Left hindlimb (tissue), 1 donor: ENCODE measurements at places on chromosomes 4 and X.

DNA sequence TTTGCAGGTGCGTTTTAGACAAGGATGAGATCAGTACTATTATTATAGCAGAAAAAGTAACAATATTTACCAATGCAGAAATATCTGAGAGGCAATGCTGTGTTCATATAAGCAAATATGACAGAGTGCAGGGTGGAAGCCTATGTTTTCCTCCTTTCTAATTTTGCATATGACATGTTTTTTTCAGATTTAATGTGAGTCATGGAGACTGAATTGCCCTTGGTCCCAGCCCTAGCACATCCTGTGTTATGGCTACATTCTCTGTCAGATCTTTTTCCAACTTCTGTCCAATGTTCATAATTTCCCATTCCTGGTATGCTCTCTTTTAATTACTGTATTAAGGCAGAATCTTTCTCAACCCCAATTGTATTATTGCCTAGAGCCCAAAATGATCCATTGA is 165.6 kb downstream of the SLC7A11 start:
- no peak for DNase-seq

DNA sequence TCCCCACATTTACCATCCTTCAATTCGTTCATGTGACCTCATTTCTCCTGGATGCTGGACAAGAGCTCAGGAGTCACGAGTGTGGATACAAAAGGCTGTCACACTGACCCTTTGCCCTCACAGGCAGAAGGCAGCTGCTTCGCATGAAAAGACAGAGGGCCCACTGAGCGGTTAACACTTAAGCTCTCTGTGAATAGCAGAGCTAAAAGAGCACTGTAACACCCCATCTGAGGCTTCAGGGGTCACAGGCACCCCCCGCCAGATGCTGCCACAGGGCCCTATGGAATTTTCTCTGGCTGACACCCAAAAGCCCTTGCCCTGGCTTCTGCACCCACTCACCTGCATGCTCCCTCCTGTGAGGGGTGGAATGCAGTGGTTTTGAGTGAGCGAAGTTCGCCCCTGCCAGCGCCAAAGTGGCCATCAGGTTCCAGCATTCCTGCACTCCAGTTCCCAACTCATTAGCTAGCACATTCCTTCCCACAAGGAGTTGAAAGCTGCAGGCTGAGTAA is 360.9 kb downstream of the PPP3CA start:
- no peak for DNase-seq

GRCh38 chrX:70030301-70030767 is 19.4 kb downstream of the AWAT2 start:
- peak; percentile 55 for DNase-seq

- no peak for DNase-seq
These were observed 4.4 kb downstream of the RBPJ start for GRCh38 chr4:26325191-26325590.

DNA sequence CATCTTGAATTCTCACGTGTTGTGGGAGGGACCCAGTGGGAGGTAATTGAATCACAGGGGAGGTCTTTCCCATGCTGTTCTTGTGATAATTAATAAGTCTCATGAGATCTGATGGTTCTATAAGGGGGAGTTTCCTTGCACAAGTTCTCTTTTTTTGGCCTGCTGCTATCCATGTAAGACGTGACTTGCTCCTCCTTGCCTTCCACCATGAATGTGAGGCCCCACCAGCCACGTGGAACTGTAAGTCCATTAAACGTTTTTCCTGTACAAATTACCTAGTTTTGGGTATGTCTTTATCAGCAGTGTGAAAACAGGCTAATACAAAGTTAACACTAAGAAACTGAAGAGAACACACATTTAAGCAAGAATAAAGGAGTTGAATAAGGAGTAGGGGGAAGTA is 16.0 kb downstream of the TBCK start:
- DNase-seq, result no peak

GRCh38 chrX:115958687-115959359 is 211.7 kb upstream of the AGTR2 start:
- no peak for DNase-seq

GRCh38 chr4:120923207-120923522 is 639 bp upstream of the PRDM5 start:
- no peak for DNase-seq

GRCh38 chr4:176622251-176622948 is 170.3 kb downstream of the VEGFC start:
- no peak for DNase-seq

DNA sequence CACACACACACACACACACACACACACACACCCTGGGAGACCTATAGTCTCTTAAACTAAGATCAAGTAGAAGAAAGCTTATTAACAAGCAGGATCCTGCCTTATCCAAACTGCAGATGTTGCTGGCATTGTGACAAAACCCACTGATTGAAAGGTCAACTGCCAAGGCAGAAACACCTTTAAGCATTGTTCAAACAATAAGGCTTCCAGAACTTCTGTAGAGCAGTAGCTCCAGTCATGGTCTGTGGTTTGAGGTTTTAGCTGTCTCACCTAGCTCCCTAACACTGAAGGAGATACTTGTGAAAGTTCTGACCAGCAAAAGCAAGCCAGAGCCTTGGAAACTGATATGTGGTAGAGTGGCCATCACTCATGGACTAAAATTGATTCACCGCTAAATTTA is 59.8 kb downstream of the PTCHD1 start:
- no peak for DNase-seq

GRCh38 chr4:20430259-20430941 is 178.7 kb downstream of the SLIT2 start:
- DNase-seq, result no peak

DNA sequence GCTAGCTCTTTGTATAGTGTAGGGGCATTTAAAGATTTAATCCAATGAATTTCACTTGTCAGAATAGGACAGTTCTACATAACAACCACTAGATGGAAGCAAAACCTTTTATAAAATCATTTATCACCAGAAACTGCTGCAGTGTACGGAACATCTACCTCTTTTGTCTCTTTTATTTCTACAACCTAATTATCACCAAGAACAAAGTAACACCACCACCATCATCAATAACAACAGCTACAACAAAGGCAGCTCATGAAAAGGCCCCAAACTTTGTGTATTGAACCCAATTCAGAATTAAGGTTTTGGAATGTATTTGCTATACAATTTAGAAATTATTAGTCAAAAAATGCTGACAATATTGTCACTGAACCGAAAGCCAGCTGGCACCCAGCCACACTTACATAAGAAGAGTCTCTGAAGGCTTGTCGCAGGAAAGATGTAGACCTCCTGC is 260.9 kb upstream of the RPS6KA3 start:
- DNase-seq, result no peak

DNA sequence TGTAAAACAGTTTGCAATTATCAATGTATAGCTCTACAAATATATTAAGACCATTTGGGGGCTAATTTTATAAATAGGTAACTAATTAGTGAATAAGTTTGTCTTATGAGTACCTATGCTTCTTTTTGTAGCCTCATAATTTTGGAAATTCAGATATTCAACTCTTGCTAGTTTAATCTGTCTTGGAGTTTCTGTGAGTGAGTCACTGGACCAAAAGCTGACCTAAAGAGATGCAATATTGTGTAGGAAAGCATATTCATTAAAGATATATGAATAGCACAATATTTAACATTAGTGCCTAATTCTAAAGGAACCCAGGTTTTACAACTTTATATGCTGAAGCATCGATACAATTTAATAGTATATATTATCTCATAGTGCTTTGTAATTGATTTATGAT is 161.3 kb upstream of the PCDH18 start:
- DNase-seq, result no peak

GRCh38 chr4:155889031-155889793 is 14.3 kb upstream of the TDO2 start:
- DNase-seq, result no peak

- DNase-seq, result no peak
These were observed 41.3 kb upstream of the ASMTL start for GRCh38 chrX:1493877-1494510.

- DNase-seq, result peak; percentile 96
These were observed at the start of the genes ABCE1 and ANAPC10 for GRCh38 chr4:145097821-145098674. Gene ABCE1 (plus strand): TSS chr4:145098311. CDS start chr4:145104413, 6,102 bp downstream. Gene ANAPC10 (minus strand): TSS chr4:145098196. CDS start chr4:145096099, 2,097 bp downstream.

DNA sequence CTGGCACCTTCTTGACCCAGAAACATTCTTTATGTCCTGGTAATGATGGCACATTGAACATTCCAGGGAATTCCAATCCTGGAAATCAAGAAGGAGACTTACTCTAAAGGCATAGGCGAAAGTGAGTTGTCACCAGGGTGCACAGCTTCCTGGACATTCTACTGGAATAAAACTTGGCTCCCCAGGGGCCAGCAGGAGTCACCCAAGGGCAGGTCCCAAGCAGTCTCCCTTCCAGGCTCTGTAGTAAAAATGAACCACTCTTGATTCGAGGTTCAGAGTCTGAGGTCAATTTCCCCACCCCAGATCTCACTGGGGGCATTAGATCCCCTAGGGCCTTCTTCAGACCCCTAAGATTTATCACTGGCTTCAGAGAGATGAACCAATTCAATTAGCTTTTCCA is 338.7 kb upstream of the GATB start:
- DNase-seq, result no peak

- peak; percentile 14 for DNase-seq
These were observed 31.5 kb upstream of the CPLX1 start for GRCh38 chr4:857461-857860.

DNA sequence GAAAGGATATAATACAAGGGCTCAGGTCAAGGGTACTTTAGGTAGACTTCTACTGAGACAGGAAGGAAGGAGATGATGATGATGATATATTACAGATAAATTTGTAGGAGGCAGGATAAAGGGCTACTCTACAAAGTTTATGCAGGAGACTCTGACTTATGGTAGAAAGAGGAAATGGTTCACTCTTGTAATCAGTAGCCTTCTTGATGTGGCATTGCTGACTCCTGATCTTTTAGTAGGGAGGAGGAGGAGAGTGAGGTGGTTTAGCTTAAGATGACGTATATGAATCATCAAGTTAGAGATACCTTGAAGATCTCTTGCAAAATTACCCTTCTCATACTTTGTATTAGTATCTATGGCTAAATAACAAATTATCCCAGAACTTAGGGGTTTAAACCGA is 4.7 kb downstream of the BLTP1 start:
- DNase-seq, result no peak

GRCh38 chrX:2823795-2824386 is 4.8 kb upstream of the GYG2 start:
- no peak for DNase-seq

DNA sequence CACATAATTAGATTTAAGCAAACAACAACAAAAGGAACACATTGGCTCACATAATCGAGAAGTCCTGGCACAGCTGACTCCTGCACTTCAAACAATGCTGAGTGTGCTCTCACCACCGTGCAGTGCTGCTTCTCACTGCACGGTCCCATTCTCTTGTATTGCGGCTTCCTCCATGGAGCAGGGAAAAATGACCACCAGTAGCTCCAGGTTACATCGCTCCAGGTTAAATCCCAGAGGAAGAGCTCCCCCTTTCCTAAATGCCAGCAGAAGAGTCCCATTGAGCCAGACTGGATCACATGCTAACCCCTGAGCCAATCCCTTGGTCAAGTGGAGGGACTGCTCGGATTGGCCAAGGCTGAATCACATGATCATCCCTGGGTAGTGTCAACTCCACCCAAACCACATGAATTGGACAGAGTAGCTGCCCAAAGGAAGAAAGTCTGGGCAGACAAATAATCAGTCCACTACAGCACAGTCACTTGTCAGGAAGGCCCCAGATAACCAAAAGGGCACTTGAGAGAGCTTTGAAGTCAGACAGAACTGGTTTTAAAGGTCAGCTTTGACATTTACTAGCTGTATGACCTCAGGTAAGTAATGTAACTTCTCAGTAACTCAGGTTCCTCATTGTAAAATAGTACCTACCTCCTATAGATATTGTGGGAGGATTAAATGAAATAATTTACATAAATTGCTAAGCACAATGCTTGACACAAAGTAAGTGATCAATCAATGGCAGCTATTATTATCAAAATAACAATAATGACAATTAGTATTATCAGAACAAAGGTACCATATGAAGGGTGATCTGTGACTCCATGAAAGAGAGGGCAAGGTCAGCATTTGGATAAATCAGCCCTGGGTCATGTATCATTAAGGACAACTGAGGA is 14.3 kb downstream of the TEC start:
- no peak for DNase-seq

GRCh38 chr4:38696697-38697096 is 32.7 kb downstream of the KLF3 start:
- no peak for DNase-seq

DNA sequence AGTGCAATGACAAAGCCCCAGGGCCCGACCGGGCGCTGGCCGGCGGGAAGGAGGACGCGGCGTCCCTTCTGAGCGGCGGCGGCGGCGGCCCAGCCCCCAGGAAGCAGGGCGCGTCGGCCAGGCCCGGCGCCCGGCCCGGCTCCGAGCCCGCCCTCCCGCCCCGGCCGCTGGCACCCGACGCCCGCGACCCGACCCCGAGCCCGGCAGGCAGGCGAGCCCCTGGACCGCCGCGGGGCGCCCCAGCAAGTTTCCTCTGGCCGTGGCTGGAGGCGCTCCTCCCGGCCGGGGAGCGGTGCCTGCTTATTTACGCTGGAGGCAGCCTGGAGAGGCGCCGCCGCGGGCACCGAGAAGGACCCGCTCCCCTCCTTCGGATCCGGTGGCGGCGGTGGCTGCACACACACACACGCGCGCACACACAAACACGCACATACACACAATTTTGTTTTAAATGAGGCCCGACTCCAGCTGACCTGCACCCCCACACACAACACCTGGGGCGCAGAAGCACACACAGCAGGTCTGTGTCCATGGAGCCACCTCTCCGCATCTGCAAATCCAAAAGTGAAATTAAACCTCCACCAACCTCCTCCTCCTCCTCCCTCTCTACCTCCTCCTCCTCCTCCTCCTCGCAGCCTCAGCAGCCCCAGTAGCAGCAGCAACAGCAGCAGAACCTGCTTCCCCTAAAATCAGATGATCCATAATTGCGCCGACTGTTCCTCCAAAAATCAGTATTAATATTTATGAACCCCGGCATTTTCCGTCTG is 669 bp downstream of the IRF2 start:
- peak; percentile 60 for DNase-seq

DNA sequence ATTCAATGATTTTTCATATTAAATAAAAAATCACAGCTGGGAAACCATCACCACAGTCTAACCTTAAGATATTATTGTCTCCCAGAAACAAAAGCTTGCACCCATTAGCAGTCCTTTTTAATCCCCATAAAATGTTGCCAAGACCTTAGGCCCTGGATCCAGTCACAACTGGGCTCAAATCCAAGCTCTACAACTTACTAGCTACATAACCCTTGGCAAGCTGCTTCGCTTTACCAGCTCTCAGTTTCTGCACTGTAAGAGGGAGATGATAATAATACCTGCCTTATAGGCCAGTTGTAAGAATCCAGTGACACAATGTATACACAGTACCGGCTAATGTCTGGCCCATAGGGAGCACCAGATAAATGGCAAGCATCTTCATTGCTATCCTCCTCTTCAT is 400.9 kb upstream of the FGF13 start:
- DNase-seq, result no peak

DNA sequence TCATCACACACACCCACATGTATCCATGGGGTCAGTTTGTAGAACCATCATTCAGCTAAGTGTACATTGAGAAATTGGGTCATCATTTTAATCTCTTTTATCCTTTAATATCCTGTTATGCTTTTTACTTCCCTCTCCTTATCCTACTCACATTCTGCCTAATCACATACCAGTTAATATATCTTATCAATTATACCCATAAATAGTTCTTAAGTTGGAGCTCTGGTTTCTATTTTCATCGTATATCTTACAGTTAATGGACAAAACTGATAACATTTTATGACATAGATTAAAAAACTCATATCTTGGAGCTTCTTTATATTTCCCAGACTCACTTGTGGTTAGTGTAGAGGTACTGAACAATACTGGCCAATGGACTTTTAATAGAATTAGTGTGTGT is 729.5 kb upstream of the LCORL start:
- DNase-seq, result no peak

GRCh38 chr4:174189392-174190015 is 94.0 kb downstream of the FBXO8 start:
- DNase-seq, result no peak

GRCh38 chr4:41154814-41155177 is 59.5 kb downstream of the APBB2 start:
- no peak for DNase-seq
